Activated CD4-positive, alpha-beta T cell treated with anti-CD3 and anti-CD28 coated beads, Interleukin-2, amount 10 ng/mL, durations not matched to agents 7 days and 5 days (primary cell): ENCODE measurements at places on chromosomes 7 and 10.

GRCh38 chr10:89900554-89900953 lies 199.2 kb downstream of the KIF20B start:
- H3K4me3 ChIP-seq: no peak overlapping the region
- no peak overlapping the region for H3K27ac ChIP-seq
- H3K36me3 ChIP-seq: no peaks in the 10 kb centered on the region
- DNase-seq: no peak
- peaks cover 8% of the 10 kb centered on the region for H3K27me3 ChIP-seq
- H3K4me1 ChIP-seq: no peaks in the 10 kb centered on the region

GRCh38 chr7:118175740-118176139 lies 8.2 kb upstream of the LSM8 start:
- no peak overlapping the region for H3K4me3 ChIP-seq
- peaks cover 9% of the 10 kb centered on the region for H3K27me3 ChIP-seq
- H3K4me1 ChIP-seq: no peaks in the 10 kb centered on the region
- DNase-seq: no peak
- no peak overlapping the region for H3K27ac ChIP-seq
- H3K36me3 ChIP-seq: no peaks in the 10 kb centered on the region

DNA sequence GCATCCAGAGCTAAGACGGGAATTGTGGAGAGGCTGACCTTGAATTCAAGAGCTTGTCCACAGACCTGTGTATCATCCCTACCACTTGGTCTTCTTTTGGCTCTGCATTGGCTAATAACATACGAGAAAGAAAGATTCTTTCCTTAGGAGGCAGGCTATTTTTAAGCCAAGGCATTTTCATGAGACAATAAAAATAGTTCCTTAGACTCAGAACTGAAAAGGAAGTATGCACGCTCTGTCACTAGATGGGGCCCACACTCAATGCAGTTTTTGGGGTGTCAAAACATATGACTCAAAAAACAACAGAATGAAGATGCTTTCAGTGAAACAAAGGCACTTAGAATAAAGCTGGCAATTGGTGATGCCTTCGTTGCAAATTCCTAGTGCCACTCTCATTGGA lies 265.9 kb upstream of the DGKB start:
- no peaks in the 10 kb centered on the region for H3K4me1 ChIP-seq
- H3K27me3 ChIP-seq: no peaks in the 10 kb centered on the region
- no peak overlapping the region for H3K27ac ChIP-seq
- H3K4me3 ChIP-seq: no peak overlapping the region
- H3K36me3 ChIP-seq: no peaks in the 10 kb centered on the region

DNA sequence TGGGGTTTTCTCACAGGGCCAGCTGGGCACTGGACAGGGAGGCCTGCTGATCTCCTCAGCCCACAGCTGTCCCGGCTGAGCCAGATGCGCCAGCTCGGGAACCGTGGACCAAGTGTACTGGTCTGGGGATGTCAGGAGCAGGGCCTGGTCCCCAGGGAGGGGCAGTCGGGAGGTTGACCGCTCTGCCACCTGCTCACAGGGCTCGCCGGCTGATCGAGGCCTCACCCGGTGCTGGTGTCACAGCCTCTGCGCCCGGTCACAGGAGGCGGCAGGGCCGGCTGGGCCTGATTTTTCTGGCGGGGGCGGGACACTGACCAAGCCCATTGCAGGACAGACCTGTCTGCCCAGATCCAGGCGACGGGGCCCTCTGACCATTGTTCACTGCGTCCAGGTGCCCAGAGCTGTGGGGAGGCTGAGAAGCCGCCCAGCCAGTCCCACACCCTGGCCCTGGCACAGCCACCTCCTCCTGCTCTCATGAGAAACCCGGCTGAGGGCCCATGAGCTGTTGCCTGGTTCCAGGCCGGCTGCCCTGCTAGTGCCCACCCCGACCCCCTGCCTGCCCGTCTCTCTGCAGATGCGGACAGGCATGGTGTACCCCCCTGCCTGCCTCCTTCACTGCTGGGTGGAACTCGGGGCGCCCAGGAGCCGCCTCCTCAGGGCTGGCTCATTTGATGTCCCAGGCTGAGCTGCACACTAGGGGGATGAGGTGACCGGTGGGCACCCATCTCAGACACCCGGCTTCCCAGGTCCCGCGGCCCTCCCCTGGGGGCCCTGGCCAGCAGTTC lies 3.0 kb upstream of the TMEM184A start:
- H3K36me3 ChIP-seq: no peaks in the 10 kb centered on the region
- DNase-seq: no peak
- H3K4me3 ChIP-seq: no peak overlapping the region
- no peak overlapping the region for H3K27ac ChIP-seq

DNA sequence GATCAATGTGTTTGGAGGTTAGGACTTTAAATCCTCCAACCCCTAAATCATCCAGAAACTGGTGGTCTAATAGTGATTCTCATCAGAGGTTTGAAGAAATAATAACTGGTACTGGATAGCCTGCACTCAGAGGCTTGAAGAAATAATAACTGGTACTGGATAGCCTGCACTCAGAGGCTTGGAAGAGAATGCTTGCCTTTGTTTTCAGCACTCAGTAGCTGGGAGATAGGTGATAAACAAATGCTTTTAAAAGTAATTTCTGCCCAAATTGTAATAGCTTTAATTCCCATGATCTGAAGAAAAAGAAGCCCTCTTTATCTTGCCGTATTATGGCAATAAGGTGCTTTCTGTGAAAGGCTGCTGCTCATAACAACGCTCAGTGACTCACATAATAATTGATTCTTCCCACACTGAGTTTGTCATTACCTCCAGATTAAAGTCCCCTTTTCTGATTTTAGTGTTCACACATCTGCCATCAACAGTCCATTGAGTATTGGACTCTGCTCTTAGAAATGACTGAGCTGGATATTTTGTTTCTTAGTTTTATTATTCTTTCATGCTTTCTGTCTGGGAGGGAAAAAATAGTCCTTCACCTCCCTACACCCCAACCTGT lies 112.3 kb upstream of the PHYHIPL start:
- no peaks in the 10 kb centered on the region for H3K4me1 ChIP-seq
- no peaks in the 10 kb centered on the region for H3K27me3 ChIP-seq
- no peak for DNase-seq
- H3K4me3 ChIP-seq: no peak overlapping the region
- no peak overlapping the region for H3K27ac ChIP-seq
- H3K36me3 ChIP-seq: no peaks in the 10 kb centered on the region

GRCh38 chr7:155108144-155108901 lies 38.2 kb downstream of the HTR5A start:
- no peak for DNase-seq
- no peaks in the 10 kb centered on the region for H3K4me1 ChIP-seq
- H3K36me3 ChIP-seq: no peaks in the 10 kb centered on the region
- no peak overlapping the region for H3K27ac ChIP-seq
- peaks cover 3% of the 10 kb centered on the region for H3K27me3 ChIP-seq

DNA sequence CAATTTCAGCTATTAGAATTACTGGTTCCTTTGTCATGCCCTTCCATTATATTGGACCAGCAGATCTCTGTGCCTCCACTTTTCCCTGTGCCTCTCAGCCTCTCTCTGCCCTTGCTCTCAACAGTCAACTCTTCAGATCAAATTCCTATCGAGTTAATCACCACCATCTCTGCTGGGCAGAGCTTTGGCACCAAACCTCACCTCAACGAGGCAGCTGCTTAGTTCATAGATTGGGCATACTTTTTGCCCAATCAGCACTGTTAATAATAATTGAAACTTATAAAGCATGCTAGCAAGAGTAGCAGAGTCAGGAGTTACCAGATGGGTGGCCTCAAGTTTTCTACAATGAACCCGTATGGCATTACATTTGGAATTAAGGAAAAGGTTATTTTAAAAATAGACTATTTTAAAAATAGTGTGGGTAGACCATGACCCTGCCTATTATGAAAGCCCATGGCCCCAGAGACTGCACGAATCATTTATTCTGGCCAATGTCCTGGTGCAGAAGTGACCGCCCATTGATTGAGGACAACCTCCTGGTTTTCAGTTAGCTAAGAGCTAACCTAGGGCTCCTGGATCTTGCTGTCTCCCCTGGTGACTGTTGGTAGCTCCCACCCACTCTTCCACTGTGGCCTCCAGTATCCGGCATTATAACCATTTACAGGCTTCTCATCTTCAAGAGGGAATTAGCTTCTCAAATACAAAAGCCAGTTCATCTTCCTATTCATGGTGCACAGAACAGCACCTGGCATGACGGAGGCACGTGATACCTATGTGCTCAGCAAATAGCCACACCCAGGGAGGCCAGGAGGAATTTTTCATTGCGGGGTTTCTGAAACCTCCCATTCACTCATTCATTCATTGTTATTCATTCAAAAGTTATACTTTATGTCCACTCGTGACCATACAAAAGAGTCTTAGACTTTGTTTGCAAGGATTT lies 265.4 kb downstream of the INHBA start:
- H3K36me3 ChIP-seq: no peaks in the 10 kb centered on the region
- H3K4me1 ChIP-seq: no peaks in the 10 kb centered on the region
- no peak for DNase-seq
- H3K4me3 ChIP-seq: no peak overlapping the region
- no peak overlapping the region for H3K27ac ChIP-seq

DNA sequence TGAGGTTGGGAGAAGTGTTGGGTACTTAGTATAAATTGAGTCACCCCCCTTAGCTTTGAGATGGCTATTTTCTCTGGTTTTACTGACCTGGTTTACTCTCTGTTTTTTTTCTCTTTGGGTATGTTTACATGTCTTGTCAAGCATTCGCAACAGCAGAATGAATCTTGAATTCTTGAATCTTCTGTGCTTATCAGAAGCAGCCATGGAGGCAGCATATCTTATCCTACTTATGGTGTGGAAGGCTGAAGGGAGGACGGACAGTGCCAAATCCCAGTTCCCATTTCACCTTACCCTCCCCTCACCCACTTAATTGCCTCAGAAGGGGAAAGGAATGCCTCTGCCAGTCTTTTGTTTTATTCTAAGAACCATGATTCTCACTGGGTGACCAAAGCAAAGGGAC lies 3.7 kb downstream of the SND1 start:
- no peaks in the 10 kb centered on the region for H3K27me3 ChIP-seq
- H3K4me1 ChIP-seq: peaks cover 57% of the 10 kb centered on the region
- DNase-seq: no peak
- H3K4me3 ChIP-seq: no peak overlapping the region
- H3K36me3 ChIP-seq: peaks cover 41% of the 10 kb centered on the region

DNA sequence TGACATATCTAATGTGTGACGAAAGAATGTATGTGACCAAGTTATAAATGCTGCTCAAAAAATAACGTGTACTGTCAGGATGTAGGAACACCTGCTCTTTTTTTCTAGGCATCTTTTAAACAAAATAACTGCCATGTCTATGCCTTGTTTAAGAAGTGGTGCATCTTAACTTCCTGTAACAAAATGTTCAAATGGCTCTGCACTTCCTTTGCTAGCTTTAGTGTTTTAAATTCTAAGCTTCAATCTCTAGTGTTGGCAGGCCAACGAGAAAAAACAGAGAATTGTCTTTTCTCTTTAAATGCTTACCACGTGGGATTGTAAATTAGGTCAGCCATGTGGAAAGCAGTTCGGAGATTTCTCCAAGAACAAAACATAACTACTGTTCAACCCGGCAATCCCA lies 14.6 kb upstream of the PDSS1 start:
- H3K36me3 ChIP-seq: peaks cover 4% of the 10 kb centered on the region
- peak; percentile 7 for DNase-seq
- no peaks in the 10 kb centered on the region for H3K27me3 ChIP-seq
- H3K27ac ChIP-seq: peak overlapping the region; percentile 54
- no peak overlapping the region for H3K4me3 ChIP-seq
- H3K4me1 ChIP-seq: peaks cover 26% of the 10 kb centered on the region
